ENCODE measurements at places on chromosomes 7 and 10.
A peak's percentile ranks its signal among the peaks of the same experiment; 100 is the strongest.

DNA sequence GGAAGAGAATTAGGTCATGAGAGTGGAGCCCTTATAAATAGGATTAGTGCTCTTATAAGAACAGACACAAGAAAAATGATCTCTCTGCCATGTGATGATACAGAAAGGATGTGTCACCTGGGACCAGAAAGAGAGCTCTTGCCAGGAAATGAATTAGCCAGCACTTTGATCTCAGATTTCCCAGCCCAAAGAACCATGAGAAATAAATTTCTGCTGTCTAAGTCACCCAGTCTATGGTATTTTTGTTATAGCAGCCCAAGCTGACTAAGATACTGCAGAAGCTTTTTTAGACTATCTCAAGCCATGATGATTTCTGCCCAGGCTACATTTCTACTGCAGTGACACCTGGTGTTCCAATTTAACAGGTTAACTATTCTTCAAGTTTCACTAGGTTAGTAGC is 84.8 kb downstream of the RSU1 start:
- peak; percentile 31 for DNase-seq

- DNase-seq, result peak; percentile 51
Measured at GRCh38 chr7:157690833-157691585, 354.2 kb downstream of the DNAJB6 start.

GRCh38 chr7:128939075-128939860 is 1.5 kb downstream of the IRF5 start:
- no peak for DNase-seq

DNA sequence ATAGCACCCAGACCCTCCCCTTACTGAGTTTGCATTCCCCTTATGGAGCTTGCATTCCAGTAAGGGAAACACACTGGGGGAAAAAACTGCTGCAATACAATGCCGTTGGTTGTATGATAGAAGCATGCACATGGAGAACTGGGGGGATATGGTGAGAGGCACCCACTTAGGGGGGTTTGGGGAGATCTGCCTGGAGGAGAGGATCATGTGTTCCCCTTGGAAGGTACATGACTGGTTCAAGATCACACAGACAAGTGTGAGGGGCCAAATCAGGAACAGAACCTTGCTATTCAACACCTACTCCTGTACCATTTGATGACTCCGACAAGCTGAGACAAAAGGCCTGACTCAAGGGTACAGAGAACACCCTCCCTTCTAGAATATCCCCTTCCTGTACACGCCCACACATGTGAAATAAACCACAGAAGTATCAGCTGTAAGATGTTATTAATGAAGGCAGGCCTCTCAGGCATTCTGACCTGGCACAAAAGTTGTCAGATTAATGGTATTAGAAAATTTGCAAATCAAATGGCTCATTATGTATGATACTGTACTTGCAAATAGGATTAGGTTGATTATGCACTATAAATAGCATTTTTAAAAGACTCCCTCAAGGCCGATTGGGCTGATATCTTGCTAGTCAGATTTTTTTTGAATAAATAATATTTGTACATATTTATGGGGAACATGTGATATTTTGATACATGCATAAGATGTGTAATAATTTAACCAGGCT is 122.2 kb downstream of the NPY start:
- no peak for DNase-seq

DNA sequence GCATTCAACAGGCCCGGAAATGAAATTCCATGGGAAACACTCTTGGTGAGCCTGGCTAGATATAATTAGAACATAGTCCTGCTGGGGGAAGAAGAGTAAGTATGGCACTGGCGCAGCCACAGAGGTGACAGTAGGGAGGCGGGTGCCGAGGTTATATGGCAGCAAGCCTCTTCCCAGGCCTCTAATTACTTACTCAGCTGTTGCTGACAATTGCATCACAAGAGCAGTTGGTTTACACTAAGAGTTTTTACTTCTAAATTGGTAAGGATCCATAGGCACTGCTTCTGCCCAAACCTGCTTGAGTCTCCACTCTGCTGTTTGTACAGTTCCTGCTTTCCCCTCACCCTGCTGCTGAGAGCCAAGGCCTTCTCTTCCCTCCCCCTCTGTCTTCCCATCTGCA is 93.3 kb upstream of the DUSP5 start:
- no peak for DNase-seq

GRCh38 chr10:78336402-78336791 is 302.7 kb downstream of the RPS24 start:
- peak; percentile 90 for DNase-seq

GRCh38 chr7:74253835-74254128 is 417 bp downstream of the RFC2 start:
- DNase-seq, result no peak

DNA sequence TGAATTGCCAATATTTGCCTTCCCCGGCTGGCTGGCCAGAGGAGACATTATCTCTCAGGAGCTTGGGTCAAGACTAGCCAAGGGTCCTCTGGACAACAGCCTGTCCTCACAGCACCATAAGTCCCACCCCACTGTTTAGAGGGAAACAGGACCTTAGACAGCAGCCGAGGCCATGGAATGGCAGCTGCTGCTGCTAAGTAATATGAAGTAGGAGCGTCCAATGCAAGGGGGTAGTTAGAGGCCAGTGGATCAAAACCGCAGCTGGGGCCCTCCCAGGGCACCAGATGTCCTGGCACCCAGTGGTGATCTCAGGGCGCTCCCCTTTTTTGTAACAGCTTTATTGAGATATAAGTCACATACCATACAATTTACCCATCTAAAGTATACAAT is 12.9 kb upstream of the KCP start:
- no peak for DNase-seq

GRCh38 chr10:131997366-131998049 is 15.8 kb upstream of the BNIP3 start:
- DNase-seq, result peak; percentile 37

- peak; percentile 29 for DNase-seq
Measured at GRCh38 chr10:88346144-88346977, 236.8 kb downstream of the RNLS start.

- peak; percentile 8 for DNase-seq
Measured at GRCh38 chr10:106680061-106680460, 484.4 kb downstream of the SORCS1 start.

DNA sequence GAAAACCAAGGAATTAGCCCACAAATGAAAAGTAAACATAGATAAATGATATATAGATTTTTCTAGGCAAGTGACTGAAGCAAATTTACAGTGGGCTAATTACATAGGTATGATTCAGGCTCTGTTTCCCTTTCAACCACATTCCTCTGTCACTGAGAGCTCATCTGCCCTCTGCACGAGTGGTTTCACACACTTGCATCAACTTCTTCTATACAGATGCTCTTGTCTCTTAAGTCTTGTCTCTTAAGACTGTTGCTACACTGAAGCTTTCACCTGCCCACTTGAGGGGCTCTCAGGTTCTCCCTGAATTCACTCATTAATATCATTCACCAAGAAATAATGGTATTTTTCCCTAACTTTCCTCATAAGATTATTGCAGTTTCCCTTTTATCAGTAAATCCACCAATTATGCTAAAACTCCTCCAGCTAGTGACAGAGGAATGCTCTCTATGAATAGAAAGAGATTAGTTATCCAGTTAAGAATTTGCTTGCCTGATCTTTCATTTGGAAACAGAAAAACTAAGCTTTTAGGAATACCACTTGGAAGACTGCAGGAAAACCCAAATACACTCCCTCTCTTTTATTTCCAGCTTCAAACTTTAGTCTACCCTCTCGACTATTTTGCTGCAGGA is 95.7 kb downstream of the ELAPOR2 start:
- DNase-seq, result peak; percentile 65

DNA sequence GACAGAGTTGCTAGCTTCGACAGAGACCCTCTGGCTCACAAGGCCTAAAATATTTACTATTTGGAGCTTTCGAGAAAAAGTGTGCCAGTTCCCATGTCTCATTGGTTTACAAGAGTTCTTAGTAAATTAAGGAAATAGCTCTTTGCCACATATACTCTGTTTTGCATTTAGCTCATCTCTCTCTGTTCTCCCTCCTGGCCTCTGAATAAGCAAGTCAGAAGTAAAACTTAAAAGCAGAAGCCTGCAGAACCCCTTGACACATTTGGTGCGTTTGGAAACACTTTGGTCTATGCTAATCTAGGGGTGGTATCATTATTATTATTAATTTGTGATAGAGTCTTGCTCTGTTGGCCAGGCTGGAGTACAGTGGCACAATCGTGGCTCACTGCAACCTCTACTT is 6.4 kb downstream of the CARD11 start:
- no peak for DNase-seq

DNA sequence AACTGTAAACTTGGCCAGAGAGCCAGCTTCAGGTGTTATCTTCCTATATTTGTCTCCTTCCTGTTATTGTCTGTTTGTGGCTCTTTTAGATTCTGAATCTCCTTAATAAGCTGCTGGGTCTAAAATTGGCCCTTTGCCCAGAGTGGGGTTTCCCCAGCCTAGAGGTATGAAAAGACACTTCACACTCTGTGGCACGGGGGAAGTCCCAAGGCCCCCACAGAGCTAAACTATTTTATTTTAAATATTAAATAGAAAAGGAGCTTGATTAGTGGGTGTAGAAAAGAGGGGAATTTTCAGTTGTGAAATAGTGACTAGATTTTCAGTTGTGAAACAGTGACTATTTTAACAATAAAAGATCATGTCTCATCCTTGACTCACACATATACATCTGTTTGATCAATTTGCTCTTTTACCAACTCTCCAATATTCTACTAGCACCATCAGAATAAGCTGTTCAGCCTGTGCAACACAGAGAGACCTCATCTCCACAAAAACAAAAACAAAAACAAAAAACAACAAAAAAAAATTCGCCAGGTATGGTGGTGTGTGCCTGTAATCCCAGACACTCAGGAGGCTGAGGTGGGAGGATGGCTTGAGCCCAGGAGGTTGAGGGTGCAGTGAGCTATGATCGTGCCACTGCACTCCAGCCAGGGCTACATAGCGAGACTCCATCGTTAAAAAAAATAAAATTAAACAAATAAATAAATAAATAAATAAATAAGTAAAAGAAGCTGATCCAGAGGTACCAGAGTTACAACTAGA is 24.9 kb upstream of the ADO start:
- peak; percentile 27 for DNase-seq

DNA sequence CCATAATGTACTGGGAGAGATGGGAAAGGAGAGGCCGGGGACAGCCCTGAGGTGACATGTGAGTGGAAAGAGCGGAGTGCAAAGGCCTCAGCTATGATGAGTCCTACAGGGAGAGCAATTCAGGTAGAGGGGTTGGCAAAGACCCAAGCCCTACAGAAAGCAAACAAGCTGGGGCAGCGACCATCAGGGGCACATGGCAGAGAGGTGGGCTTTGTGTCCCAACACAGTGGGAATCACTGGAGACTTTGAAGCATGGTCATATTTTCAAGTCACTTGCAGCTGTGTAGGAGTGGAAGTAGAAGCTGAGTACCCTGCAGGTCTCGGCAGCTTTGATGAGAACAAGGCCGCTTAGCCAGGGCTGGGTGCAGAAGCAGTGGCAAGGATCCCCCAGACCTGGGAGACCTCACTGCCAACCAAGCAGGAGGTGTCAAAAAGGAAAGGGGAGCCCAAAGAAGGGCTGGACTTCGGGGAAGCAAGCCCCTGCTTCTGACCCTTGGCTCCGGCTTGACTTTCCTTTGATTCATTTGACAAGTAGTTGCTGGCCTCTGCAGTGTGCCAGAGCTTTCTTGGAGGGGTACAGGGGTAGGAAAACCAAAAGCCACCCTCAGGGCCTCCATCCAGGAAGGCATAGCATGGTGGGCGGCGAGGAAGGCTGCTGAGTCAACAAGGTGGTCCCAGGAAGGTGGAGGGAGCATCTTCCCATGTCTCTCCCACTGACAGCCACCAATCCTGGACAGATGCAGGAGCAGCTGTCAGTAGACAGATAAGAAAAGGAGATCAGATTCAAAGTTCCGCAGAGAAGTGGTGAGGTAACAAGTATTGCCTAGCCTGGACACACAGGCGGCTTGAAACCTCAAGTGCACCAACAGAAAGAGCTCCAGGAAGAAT is 1.9 kb upstream of the PGAM2 start:
- no peak for DNase-seq

DNA sequence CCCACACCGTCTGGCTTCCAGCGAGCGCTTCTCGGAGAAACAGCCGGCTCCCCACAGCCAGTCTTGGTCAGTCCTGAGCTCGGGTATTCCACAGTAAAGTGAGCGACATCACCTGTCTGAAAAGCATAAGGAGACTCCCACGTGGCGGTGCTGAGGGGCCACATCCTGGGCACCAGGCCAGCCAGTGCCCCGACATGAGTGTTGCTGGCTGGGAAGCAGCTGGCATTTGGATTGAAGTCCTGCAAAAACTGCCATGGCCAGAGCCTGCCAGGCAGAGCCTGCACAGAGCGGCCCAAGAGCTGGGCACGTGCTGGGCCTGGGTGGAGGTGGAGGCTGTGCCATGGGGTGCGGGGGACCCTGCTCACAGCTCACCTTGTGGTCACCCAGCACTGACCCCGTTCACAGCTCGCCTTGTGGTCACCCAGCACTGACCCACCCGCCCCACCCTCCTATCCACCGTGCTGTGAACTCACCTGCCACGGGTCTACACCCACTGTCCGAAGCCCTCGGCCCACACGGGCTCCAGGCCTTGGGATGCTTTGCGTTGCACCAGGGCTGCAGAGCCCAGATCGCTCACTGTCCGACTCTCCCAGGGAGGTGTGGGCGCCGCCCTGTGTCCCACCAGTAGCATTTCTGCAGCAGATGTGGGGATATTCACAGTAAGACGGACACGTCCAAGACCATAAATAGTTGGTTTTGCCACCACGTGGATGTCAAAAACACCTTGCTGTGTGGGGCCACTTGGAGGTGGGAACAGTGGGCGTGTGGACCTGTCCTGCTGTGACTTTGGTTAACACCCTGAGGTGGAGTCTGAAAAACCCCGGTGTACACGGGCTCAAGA is 48.8 kb downstream of the PITRM1 start:
- no peak for DNase-seq

DNA sequence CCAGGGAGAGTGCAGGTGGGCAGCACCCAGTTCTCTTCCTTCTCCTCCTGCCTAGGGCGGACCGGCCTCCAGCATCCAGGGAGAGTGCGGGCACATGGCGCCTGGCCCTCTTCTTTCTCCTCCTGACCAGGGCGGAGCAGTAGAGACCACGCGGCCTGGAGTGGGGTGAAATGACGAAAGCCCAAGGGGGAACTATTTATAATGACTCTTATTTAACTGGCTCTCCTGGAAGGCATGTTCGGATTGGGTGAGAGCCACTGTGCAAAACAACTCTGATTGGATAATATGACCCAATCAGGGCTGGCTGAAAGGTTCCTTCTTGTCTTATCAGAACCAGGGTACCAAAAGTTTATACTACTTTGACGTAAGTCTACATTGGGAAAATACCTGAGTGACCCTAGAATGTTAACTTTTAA is 63.1 kb downstream of the ZNF37A start:
- no peak for DNase-seq

DNA sequence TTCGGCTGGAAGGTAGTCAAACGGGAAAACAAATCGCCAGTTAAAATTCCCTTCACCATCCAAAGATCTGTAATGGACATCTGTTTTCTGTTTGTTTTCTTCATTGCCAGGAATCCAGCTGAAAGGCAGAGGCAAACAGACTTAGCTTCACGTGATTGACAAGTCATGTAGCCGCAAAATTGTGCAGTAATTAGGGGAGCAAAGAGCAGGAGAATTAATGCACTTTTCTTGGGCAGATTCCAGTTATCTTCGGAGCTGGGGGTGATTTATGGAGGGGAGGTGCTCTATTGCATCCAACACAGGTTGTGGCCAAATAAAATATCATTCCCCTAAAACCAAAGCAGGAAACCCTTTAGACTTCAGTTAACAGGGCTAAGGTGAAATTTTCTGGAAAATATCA is 162.2 kb downstream of the MYOF start:
- DNase-seq, result peak; percentile 54

GRCh38 chr7:22698767-22699166 is 28.2 kb upstream of the IL6 start:
- no peak for DNase-seq

Measured in fibroblast of skin of right biceps (primary cell).